ENCODE measurements at places on chromosomes 7 and 10.

GRCh38 chr7:114085313-114085591, 166.4 kb upstream of the PPP1R3A start:
- DNase-seq: no peak

GRCh38 chr7:148791546-148791945, 92.5 kb downstream of the EZH2 start:
- no peak for DNase-seq

GRCh38 chr7:13099154-13099795, 411.8 kb downstream of the ARL4A start:
- DNase-seq: peak; percentile 88

- peak; percentile 67 for DNase-seq
Observed at GRCh38 chr7:118311121-118311836, 86.8 kb downstream of the ANKRD7 start.

DNA sequence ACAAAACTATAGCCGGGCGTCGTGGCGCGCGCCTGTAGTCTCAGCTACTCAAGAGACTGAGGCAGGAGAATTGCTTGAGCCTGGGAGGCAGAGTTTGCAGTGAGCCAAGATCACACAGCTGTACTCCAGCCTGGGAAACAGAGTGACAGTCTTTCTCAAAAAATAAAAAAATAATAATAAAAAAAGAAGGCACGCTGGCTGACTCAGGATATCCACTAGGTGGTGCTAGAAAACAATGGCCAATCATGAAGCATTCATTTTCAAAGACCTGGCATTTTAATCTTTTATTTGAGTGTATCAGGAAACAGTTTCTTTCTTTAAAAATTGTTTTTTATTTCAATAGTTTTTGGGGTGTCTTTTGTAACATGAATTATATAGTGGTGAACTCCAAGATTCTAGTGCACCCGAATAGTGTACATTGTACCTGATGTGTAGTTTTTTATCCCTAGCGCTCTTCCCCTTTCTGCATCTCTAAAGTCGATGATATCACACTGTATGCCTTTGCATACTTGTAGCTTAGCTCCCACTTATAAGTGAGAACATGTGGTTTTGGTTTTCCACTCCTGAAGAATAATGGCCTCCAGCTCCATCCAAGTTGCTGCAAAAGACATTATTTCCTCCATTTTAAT, 88.6 kb downstream of the LYZL1 start:
- no peak for DNase-seq

- no peak for DNase-seq
Observed at GRCh38 chr10:79051766-79052165, 17.0 kb upstream of the ZMIZ1 start.

GRCh38 chr7:151437866-151438516, 1.9 kb downstream of the CRYGN start:
- DNase-seq: no peak

GRCh38 chr7:93048136-93048930, 69.4 kb downstream of the SAMD9 start:
- no peak for DNase-seq

DNA sequence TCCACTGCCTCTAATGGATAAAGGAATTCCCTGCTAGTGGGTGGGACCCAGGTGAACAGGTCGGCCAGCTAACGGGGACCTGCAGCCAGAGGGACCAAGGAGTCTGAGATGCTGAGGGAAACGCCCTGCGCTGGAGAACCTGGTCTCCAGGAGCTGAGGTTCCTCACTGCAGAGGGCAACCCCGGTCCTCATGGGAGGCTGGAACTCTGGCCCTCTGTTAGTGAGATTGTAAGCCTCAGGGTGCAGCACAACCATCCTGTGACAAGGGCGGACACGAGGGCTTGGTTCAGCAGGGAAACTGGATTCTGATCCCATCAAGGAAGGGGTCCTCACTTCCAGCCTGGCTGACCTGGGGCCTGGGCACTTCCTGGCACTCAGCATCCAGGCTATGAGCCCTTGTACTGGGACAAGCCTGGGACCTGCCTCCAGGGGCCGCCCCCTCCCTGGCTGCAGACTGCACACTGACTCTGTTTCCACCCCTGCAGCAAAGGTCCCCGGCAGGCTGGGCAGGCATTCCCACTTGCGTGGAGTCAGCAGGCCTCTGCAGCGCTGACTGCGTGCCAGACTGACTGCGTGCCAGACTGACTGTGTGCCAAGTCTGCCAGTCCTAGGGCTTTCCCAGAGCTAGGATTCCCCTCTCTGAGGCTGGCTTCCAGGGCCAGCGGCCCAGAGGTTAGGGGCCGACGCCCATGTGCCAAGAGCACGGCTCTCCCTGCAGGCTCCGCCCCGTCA, 143.2 kb downstream of the MAPK8 start:
- DNase-seq: no peak

DNA sequence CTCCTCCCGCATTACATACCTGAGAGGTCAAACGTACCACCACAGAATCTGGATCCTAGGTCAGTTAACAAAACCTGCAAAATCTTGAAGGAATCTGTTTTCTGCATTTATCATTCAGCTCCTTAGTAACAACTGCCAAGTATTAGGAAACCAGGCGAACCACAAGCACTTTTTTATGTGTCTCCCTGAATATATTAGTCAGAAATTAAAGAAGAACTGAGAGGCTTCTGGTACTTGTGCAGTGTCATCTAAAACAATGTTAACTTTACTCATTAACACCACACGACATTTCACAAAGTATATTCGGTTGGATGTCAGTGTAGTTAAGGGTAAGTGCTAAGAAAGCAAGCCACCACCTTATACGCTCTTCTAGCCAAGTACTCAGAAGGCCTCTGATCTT, 2.5 kb downstream of the CCDC6 start:
- no peak for DNase-seq

DNA sequence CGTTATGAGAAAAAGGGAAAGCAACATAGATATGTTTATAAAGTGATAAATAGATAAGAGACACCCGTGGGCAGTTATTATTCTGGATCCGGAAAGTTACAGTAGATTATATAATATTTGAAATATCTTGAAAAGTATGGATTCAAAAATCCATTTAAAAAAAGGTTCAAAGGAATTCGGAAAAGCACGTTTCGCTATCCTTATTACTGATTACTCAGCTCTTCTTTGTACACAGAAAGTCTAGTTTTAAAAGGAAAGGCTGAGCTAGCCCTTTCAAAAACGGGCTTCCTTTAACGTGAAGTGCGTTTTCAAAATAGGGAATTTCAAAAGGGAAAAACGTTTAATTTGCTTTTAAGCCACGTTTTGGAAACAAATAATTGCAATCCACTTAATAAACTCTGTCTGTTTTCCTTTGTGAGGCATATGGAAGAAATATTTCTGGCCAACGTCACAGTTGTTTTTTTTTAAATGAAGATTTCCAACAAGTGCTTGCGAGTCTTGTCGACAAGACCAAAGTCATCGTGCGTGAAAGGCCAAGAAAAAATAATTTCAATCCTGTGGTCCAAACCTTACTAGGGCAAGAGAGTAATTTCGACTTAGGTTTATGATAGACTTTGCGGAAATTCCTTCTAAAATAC, 2.2 kb upstream of the SKIDA1 start:
- DNase-seq: no peak

GRCh38 chr7:28407651-28408050, 4.7 kb upstream of the CREB5 start:
- DNase-seq: peak; percentile 82

- no peak for DNase-seq
Observed at GRCh38 chr7:145411066-145411465, 575.2 kb upstream of the TPK1 start.

DNA sequence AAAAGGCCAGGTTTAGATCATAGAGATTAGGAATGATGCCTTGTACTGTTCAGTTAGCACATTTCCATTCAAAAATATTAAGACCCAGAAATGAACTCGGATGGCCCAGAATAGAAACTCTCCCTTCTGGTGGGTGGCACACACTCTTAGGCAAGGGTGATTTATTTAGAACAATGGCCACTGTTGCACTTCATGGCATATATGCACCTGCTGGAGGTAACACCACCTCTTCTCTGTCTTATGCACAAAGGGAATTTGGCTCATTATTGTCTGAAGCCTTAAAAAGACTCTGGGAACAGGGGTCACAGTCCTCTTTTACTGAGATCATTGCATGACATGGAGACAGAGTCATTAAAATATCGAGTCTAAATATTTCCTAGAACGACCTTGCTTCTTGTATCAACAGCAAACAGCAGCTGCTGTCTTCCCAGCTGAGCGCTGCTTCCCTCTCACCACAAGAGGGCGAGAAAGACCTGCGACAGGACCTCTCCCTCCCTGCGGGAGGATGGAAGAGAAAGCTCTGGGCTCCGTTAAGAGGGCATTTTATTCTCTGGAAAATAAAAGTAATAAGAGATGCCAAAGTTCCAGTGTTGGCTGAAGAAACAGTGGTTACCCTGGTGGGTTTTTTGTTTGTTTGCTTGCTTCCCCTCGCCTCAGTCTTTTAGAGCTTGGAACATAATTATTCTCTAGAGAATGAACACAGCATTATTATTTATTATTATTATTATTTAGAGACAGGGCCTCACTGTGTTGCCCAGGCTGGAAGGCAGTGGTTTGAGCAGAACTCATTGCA, 13.5 kb upstream of the BAMBI start:
- DNase-seq: peak; percentile 27

GRCh38 chr7:123725586-123726171, 23.1 kb downstream of the WASL start:
- DNase-seq: no peak

DNA sequence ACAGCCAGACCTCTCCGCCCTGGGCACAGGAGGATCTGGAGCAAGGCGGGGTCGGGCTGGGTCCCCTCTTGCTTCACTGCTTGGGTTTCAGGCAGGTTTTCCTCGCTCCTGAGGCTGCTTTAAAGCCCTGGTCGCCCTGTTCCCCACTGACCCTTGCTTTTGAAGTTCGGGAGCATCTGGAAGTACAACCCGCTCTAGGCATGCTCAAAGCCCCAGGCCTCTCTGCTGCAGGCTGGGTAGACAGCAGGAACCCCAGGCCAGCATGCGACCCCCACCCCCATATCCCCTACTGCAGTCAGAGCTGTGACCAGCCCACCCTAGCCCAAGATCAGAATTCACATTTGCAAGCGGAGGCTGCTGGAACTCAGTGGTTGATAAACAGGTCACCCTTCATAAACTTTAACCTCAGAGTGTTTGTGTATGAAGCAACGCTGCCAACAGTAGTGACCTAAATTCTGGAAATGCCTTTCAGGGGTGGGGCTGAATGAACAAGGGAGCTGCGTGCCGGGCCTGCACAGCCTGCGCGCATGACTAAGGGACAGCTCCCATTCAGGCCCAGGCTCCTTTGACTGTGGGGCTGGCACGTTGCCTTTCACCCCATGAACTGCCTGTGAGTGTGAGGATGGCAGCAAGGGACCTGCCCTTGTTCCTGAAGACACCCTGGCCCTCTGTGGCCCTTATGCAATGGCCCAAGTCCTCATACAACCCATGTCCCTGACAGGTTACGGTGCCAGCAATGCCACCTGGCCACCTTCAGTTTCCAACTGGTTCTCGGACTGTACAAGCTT, 52.5 kb downstream of the PROSER2 start:
- peak; percentile 89 for DNase-seq

GRCh38 chr7:17069146-17069545, 187.4 kb upstream of the AGR3 start:
- peak; percentile 69 for DNase-seq
